ENCODE measurements at places on chromosomes 1 and 21.

- no peak for DNase-seq
Measured at GRCh38 chr1:107526524-107527198, 385.8 kb downstream of the NTNG1 start.

GRCh38 chr1:181406989-181407388, 76.3 kb upstream of the CACNA1E start:
- no peak for DNase-seq

- DNase-seq, result peak; percentile 44
Measured at GRCh38 chr1:3956527-3957170, 56.6 kb upstream of the C1orf174 start.

GRCh38 chr1:95154096-95154495, 36.9 kb downstream of the TLCD4 start:
- no peak for DNase-seq

- no peak for DNase-seq
Measured at GRCh38 chr21:17370263-17370662, 142.6 kb upstream of the CXADR start.

DNA sequence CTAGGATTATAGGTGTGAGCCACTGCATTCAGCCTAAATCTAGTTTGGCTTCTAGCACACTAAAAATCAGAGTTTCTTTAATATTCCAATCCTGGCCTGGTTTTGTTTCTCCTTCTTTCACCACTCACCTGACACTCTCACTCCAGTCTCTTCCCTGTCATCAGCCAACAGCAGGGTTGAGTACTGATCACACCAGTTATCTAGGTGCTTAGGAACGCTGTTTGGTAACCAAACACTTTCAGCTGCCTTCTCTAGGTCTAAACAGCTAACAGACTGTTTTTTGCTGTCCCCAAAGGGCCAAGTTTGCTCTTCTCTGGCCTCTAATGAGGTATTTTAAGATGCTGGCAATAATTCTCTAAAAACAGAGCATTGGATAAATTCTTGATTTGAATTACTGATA, 17.7 kb upstream of the FRRS1 start:
- DNase-seq, result no peak

- DNase-seq, result no peak
Measured at GRCh38 chr21:42340187-42341050, 10.4 kb downstream of the TFF2 start.

DNA sequence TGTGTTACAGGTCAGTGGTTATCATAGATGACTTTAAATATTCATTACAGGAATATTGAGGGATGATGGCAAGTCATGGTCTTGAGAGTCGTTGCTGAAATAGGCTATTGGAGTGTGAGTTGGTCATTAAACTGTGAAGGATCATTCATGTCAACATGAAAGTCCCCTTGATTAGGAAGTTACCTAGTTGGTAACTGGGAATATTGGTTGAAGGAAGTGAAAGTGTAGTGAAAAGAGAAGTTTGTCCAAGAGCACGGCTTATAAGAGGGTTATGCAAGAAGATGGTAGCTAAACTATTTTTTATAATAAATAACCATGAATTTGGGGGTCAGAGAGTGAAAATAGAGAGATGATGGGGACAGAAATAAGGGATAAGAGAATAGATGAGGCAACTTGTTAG, 16.9 kb downstream of the CRB1 start:
- no peak for DNase-seq

- DNase-seq, result no peak
Measured at GRCh38 chr1:99004254-99004860, 304 bp downstream of the PLPPR5 start.

- no peak for DNase-seq
Measured at GRCh38 chr1:160346463-160346862, 3.3 kb downstream of the NCSTN start.
